Testis (tissue), 5 donors: ENCODE measurements at places on chromosomes 3 and 15. TPM values are rescaled to one million over a fixed set of nuclear protein-coding genes. Genes with fewer than 3 reads are reported as not detected.

Gene GP5
- total RNA-seq = 0.16 TPM

Gene MELTF
- 11.1 TPM for total RNA-seq

Gene GOLGA8T
- total RNA-seq = 4.1 TPM

Gene CILP
- total RNA-seq = 27.1 TPM

Gene LRRC15
- total RNA-seq = not detected

GRCh38 chr3:115232167-115232566 is 85.1 kb upstream of the ZBTB20 start:
- H3K4me1 ChIP-seq = no peaks in the 10 kb centered on the region
- H3K4me3 ChIP-seq = no peak overlapping the region
- no peak for DNase-seq
- H3K27ac ChIP-seq = no peak overlapping the region
- H3K36me3 ChIP-seq = no peaks in the 10 kb centered on the region

DNA sequence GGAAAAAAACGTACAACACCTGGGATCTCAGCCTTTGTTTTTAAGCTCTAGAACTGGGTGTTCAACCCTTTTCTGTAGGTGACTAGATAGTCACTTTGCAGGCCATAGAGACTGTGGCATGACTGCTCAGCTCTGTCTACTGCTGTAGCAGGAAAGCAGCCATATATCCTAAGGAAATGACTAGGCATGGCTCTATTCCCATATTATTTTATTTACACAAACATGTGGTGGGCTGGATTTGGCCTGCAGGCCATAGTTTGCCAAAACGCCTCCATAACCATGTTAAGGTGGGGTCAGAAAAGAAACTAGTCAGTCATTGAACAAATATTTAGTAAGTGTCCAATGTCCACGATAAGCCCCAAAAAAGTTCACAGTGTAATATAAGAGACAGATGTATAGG is 452.5 kb downstream of the MCTP2 start:
- H3K27me3 ChIP-seq = no peaks in the 10 kb centered on the region
- DNase-seq = no peak
- H3K4me1 ChIP-seq = no peaks in the 10 kb centered on the region
- no peak overlapping the region for H3K27ac ChIP-seq
- H3K36me3 ChIP-seq = no peaks in the 10 kb centered on the region

DNA sequence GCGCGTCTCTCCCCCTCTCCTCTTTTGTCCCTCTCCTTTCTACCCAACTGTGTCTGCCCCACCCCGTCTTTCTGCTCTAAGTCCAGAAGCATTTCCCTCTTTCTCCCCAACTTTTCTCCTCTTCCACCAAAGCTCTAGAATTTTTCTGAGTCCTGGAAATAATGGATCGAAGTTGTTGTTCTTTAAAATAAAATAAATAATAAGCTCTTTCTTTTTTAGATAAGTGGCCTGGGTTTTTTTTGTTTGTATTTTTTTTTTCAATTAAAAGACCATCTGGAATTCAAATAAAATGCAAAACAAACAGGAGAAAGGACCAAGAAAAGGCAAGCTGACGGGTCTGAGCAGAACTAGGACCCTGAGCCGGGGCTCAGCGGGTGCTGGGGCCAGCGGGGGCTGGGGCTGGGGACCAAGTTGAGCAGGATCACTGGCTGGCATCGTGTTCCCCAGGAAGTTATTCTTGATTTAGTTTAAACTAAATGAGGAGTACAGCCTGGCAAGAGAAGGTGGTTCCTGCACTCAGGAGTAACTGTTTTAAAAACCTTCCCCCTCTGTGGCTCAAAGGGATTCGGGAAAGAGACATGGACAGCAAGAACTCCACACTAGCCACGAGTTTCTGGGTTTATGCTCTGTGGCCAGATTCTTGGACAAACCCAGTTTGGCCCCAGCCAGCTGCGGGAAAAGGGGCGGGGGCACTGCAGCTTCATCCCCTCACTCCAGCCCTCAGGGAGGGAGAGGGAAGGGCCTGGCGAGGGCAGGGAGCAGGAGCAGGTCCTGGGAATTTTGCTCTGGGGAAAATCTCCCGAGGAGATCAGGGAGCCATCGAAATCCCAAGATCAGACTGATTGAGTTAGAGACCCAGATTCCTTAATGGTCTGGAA is 8.4 kb downstream of the GATA2 start:
- H3K36me3 ChIP-seq = no peaks in the 10 kb centered on the region
- H3K4me3 ChIP-seq = no peak overlapping the region
- no peaks in the 10 kb centered on the region for H3K27me3 ChIP-seq

GRCh38 chr3:15633159-15633558 is 31.6 kb downstream of the BTD start:
- no peak for DNase-seq
- H3K27ac ChIP-seq = peak overlapping the region; percentile 80
- no peaks in the 10 kb centered on the region for H3K27me3 ChIP-seq
- H3K4me1 ChIP-seq = peaks cover 49% of the 10 kb centered on the region

GRCh38 chr15:51830276-51830806 is 888 bp downstream of the TMOD3 start:
- peak overlapping the region; percentile 81 for H3K27ac ChIP-seq
- H3K4me3 ChIP-seq = peak overlapping the region; percentile 94
- no peaks in the 10 kb centered on the region for H3K27me3 ChIP-seq
- peak; percentile 38 for DNase-seq
- peaks cover 9% of the 10 kb centered on the region for H3K4me1 ChIP-seq

- H3K36me3 ChIP-seq = no peaks in the 10 kb centered on the region
- no peaks in the 10 kb centered on the region for H3K4me1 ChIP-seq
- no peak overlapping the region for H3K27ac ChIP-seq
- no peaks in the 10 kb centered on the region for H3K27me3 ChIP-seq
- no peak for DNase-seq
Observed at GRCh38 chr3:100968932-100969906, 24.0 kb downstream of the ABI3BP start.

GRCh38 chr3:179046497-179047353 is 24.9 kb downstream of the ZMAT3 start:
- no peaks in the 10 kb centered on the region for H3K4me1 ChIP-seq
- H3K4me3 ChIP-seq = no peak overlapping the region
- no peaks in the 10 kb centered on the region for H3K36me3 ChIP-seq
- H3K27ac ChIP-seq = no peak overlapping the region
- H3K27me3 ChIP-seq = no peaks in the 10 kb centered on the region
- no peak for DNase-seq

DNA sequence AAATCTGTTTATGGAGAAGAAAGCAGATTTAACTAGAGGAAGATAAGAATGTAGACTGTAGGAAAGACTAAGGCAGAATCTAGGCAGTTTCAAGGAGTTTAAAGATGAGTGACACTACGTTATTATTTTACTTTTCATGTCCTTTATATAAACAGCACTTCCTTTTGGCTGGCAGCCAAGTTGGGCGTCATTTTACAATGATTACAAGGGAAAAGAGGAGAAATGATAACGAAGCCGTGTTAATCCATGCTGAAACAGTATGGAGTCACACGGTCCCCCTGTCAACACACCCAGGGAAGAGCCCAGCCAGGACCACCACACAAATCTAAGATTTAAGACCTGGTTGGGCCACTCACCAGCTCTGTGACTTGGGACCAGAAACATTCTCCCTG is 83.7 kb upstream of the NEO1 start:
- no peaks in the 10 kb centered on the region for H3K36me3 ChIP-seq
- H3K27ac ChIP-seq = no peak overlapping the region
- peaks cover 7% of the 10 kb centered on the region for H3K4me1 ChIP-seq
- DNase-seq = peak; percentile 17

DNA sequence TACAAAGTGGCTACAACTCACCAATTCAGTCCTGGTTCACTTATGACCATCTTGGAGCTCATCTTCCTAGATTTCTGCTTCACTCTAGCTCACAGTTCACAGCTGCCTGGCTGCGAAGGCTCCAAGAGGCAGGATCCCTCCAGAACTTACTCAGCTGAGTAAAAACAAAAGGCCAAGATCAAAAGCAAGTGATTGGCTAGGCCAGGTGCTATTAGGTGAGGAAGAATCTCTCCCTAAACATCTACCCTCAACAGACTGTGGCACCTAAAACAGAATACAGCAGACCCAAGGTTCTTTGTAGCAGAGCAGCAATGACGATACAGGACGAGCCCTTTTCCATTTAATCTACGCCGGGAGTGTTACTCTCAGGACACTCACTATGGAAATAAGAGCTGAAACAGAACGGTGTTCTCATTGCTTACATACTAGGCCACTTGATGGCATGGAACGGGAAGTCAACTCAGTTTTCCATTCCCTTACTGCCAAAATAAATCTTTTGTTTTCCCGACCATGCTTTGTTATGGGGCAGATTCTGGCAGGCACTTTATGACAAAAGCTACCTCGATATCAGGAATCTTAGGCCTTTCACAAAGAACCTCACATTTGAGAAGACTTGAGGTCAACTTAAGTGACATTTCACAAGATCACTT is 901 bp downstream of the ICE2 start:
- H3K4me3 ChIP-seq = peak overlapping the region; percentile 99
- H3K36me3 ChIP-seq = no peaks in the 10 kb centered on the region
- DNase-seq = no peak

- H3K36me3 ChIP-seq = no peaks in the 10 kb centered on the region
- no peak overlapping the region for H3K27ac ChIP-seq
- H3K27me3 ChIP-seq = no peaks in the 10 kb centered on the region
- no peaks in the 10 kb centered on the region for H3K4me1 ChIP-seq
- no peak overlapping the region for H3K4me3 ChIP-seq
Observed at GRCh38 chr15:76391309-76391708, 54.7 kb downstream of the ISL2 start.

DNA sequence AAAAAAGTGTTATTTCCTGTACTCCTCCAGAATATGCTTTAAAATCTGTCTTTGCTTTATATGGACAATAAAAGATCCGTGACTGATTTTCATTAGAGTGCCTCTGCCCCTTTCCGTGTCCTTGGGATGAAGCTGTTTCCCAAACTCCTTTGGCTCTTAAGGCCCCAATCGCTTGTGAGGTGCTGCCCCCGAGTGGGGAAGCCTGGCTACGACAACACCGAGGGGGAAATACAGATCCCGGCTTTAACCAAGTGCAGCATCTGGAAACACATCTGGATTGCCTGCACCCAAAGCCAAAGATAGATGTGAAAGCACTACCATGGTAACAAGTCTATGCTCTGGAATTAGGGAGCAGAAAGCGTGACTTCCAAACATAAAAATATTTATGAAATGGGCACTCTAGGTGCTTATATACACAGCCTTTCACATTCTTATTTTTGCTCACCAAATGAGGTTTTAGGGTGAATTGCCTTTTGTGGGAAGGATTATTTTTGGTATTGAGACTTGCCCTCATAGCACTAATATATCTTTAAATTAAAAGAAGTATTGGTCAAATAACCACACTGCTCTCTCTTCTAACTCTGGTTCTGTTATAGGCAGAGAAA is 40.6 kb upstream of the ADCY5 start:
- DNase-seq = peak; percentile 80
- no peaks in the 10 kb centered on the region for H3K36me3 ChIP-seq

- DNase-seq = no peak
- no peaks in the 10 kb centered on the region for H3K4me1 ChIP-seq
- no peak overlapping the region for H3K4me3 ChIP-seq
- no peaks in the 10 kb centered on the region for H3K27me3 ChIP-seq
Observed at GRCh38 chr3:64029287-64029686, 6.0 kb upstream of the PSMD6 start.

DNA sequence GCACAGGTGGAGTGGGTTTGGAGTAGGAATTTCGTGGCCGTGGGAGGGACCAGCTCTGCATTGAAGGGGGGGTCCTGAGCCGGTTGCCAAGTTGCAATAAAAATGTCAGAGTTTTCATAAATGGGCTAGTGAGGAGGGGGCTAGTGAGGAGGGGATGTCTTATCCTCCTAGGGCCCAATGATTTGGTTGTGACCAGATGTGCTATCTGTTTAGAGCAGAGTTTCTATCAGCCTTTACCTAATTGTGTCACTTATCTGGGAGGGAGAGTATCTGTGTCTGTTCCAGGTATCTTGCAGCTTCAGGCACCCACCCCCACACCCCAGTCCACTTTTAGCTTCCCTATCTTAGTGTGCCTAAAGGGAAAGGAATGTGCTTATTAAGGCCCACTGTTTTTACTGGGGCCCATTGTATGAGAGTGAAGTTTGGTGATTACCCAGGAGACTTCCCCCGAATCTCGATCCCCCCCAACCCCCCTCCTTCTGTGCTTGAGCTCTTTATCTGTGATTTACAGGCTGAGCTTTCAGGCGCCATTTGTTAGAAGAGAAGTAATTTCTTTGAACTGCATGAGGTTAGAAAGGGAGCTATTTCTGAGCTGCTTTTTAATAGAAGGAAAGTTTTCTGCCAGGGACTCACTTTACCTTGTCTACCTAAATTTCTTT is 42.6 kb downstream of the PPCDC start:
- H3K36me3 ChIP-seq = no peaks in the 10 kb centered on the region
- peaks cover 59% of the 10 kb centered on the region for H3K4me1 ChIP-seq
- no peak overlapping the region for H3K4me3 ChIP-seq
- no peak for DNase-seq
- no peaks in the 10 kb centered on the region for H3K27me3 ChIP-seq
- peak overlapping the region; percentile 80 for H3K27ac ChIP-seq

GRCh38 chr3:191882289-191882688 is 421.3 kb downstream of the PYDC2 start:
- no peak overlapping the region for H3K27ac ChIP-seq
- no peaks in the 10 kb centered on the region for H3K4me1 ChIP-seq

DNA sequence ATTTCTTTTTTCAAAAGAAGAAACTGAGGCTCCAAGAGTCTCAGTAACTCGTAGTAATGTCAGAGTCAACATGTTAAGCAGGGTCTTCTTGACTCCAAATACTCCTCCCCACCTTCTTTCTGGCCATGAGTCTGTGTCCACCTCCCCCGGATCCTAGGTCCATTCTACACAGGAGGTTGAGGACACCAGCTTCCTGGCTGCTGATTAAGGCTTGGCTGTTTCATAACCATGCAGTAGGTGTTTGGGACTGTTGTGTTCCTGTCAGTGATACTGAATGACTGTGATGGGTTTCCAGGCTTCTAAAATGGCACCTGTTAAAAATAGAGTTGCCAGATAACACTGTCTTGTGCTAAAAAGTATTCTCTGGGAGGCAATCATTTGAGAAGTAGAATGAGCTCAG is 130.8 kb upstream of the IL12A start:
- H3K27me3 ChIP-seq = no peaks in the 10 kb centered on the region
- no peak overlapping the region for H3K27ac ChIP-seq
- no peaks in the 10 kb centered on the region for H3K36me3 ChIP-seq

GRCh38 chr15:77034695-77035489 is 36.0 kb downstream of the TSPAN3 start:
- no peaks in the 10 kb centered on the region for H3K27me3 ChIP-seq
- H3K4me1 ChIP-seq = peaks cover 3% of the 10 kb centered on the region
- no peak overlapping the region for H3K4me3 ChIP-seq
- DNase-seq = peak; percentile 37
